ENCODE measurements at places on chromosomes 12 and 14. TPM values are rescaled to one million over a fixed set of nuclear protein-coding genes. Genes with fewer than 3 reads are reported as not detected.

PPP4R4 gene
- total RNA-seq = 0.22 TPM

WIF1 gene
- not detected for total RNA-seq

OAS2 gene
- total RNA-seq = not detected

TEX52 gene
- not detected for total RNA-seq

FIGNL2 gene
- 0.30 TPM for total RNA-seq

SLC17A8 gene
- not detected for total RNA-seq

ST8SIA1 gene
- 0.15 TPM for total RNA-seq

LTBR gene
- 11.8 TPM for total RNA-seq

EXOC3L4 gene
- total RNA-seq = not detected

GAPDH gene
- 3,067 TPM for total RNA-seq

DCAF11 gene
- 30.7 TPM for total RNA-seq

KRT83 gene
- total RNA-seq = not detected

VDR gene
- 4.6 TPM for total RNA-seq

STAC3 gene
- 1.1 TPM for total RNA-seq

IFNG-AS1 gene
- total RNA-seq = not detected

KRT75 gene
- not detected for total RNA-seq

CLEC4D gene
- not detected for total RNA-seq

AMDHD1 gene
- not detected for total RNA-seq

HECTD1 gene
- 142 TPM for total RNA-seq

HOXC11 gene
- not detected for total RNA-seq

ESRRB gene
- 0.24 TPM for total RNA-seq

GNPTAB gene
- 28.8 TPM for total RNA-seq

SLC39A5 gene
- total RNA-seq = 0.68 TPM
